ENCODE measurements at places on chromosomes 3 and 15.

- peak; percentile 23 for DNase-seq
These were observed 343.1 kb downstream of the LPP start for GRCh38 chr3:188497021-188497420.

- DNase-seq: no peak
These were observed 28.0 kb downstream of the SENP8 start for GRCh38 chr15:72146221-72146620.

DNA sequence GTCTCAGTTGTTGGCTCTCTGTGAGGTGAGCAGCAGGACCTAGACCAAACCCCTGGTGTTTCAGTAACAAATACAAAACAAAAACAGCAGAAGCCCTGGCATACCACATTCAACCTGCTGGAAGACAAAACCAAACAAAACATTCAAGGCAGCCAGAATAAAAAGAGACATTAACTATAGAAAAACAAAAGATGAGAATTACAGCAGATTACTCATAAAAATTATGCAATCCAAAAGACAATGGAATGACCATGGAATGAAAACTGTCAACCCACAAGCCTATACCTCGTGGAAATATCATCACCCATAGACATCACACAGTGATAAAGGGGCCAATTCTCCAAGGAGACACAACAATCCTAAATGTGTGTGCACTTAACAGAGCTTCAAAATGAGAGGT is 106.0 kb upstream of the IQSEC1 start:
- no peak for DNase-seq

DNA sequence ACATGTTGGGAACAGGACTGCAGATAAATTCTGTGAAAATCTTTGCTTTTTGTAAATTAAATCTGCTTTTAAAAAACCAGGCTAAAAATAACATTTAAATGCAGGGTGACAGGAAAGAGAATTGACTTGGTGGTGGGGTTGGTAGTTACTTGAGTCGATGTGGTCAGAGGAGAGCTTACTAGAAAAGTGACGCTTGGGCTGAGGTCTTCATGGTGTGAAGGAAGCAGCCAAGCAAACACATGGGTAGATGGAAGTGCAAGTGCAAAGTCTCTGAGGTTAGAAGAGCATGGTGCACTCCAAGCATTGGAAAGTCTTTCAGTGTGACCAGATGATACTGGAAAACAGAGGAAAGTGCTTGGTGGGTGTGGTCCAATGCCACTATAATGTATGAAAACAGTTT is 86.4 kb upstream of the THBS1 start:
- no peak for DNase-seq

GRCh38 chr3:168047190-168047795 is 48.4 kb downstream of the GOLIM4 start:
- peak; percentile 86 for DNase-seq

DNA sequence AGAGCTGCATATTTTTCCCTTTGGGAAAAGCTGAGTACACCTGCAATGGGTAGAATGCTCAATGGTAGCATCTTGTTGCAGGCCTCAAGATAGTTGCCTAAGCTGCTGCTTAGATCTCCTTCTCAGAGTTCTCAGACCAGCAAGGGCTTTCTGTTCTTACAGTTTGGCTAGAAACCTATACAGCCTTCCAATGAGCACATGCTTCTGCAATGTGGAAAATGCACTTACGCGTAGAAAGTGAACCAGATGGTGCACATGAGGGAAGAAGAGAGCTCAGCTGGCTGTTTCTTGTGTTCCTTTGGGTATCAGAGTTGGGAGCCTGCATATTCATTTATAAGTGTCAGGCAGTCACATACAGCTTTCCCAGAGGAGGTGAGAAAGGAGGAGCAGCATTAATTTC is 136.4 kb downstream of the B3GALNT1 start:
- no peak for DNase-seq

DNA sequence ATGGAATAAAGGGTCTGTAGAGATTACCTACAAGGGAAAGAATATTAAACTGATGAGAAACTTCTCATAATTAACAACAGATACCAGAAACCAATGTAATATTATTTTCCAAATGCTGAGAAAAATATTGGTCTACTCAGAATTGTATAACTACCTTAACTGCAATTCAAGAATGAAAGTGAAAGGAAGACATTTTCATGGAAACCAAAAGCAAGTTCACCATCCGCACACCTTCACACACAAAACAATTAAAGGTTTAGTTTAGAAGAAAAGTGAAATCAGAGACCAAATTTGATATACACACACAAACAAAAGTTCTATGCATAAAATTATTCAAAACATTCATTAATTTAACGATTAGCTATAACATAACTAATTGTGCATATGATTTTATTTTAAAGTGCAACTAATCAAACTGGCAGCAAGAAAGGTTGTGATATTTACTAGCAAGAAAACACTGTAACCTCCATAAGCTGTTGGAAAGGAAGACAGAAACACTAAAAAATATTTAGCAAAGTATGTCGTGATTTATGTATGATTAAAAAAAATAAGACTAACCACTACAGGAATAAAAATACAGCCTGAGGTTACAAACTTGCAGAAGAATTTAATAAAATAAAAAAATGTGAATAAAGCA is 395.5 kb downstream of the FGF12 start:
- no peak for DNase-seq

All from dermis blood vessel endothelial cell (primary cell).